ENCODE measurements at places on chromosomes 16 and 17. TPM values are rescaled to one million over a fixed set of nuclear protein-coding genes. Genes with fewer than 3 reads are reported as not detected.

Gene ADAP2
- 0.32 TPM for total RNA-seq

Gene SBK1
- under 0.01 TPM for total RNA-seq

Gene MYH1
- total RNA-seq: not detected

Gene ABCC3
- 24.8 TPM for total RNA-seq

Gene PHAF1
- total RNA-seq: 17.0 TPM

Gene DNAAF1
- 0.49 TPM for total RNA-seq

Gene HAS3
- total RNA-seq: 0.49 TPM

Gene TNK1
- 2.4 TPM for total RNA-seq

Gene KRTAP9-2
- not detected for total RNA-seq

Gene FOXN1
- total RNA-seq: not detected

Gene TUBB3
- 247 TPM for total RNA-seq

Gene CDRT15
- not detected for total RNA-seq

Gene INCA1
- 0.85 TPM for total RNA-seq

Gene KRT33B
- not detected for total RNA-seq

Gene CMTM3
- total RNA-seq: 35.6 TPM

Gene WSB1
- total RNA-seq: 155 TPM

Gene SOCS7
- total RNA-seq: 21.6 TPM

Gene PTGES3L
- not detected for total RNA-seq

Gene TMEM220
- total RNA-seq: 5.4 TPM

Gene EVI2B
- total RNA-seq: 1.5 TPM

Gene JPH3
- total RNA-seq: not detected

Gene TNFRSF17
- not detected for total RNA-seq

Gene ADGRG3
- total RNA-seq: not detected

Gene MT3
- not detected for total RNA-seq

All from hair follicle dermal papilla cell (primary cell).